Neural crest cell (in vitro differentiated cells): ENCODE measurements at places on chromosomes 5 and 9.

- DNase-seq: no peak
Observed at GRCh38 chr9:134295746-134296250, 30.5 kb upstream of the RXRA start.

DNA sequence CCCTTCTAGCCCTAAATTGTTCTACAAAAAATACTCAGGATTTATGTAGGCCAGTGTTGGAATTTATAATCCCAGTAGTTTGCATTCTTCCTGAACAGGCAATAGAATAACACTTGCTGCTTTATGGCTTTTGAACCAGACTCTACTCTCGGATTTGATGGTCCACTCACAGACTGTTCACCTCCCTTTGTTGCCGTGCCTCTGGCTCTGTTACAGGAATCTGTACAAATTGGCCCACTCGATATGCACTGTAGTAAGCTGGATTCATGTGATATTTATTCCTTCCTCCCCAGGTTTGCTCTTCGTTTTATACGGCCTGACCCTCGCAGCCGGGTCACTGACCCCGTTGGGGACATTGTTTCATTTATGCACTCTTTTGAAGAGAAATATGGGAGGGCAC lies 43.7 kb downstream of the FAF2 start:
- DNase-seq: no peak

GRCh38 chr5:162230348-162230747 lies 162.8 kb downstream of the GABRG2 start:
- no peak for DNase-seq

GRCh38 chr9:32706004-32706724 lies 70.7 kb upstream of the TAF1L start:
- DNase-seq: no peak

- DNase-seq: no peak
Observed at GRCh38 chr9:14366076-14366475, 52.1 kb upstream of the NFIB start.

GRCh38 chr5:173302546-173303155 lies 25.6 kb downstream of the STC2 start:
- no peak for DNase-seq

GRCh38 chr9:35357826-35358225 lies 132.1 kb upstream of the RUSC2 start:
- DNase-seq: no peak

GRCh38 chr5:176899946-176900779 lies 1.0 kb upstream of the HK3 start:
- DNase-seq: no peak

- no peak for DNase-seq
Observed at GRCh38 chr5:6195711-6196358, 182.5 kb downstream of the MED10 start.

GRCh38 chr9:116142706-116143492 lies 10.7 kb upstream of the PAPPA start:
- DNase-seq: no peak

DNA sequence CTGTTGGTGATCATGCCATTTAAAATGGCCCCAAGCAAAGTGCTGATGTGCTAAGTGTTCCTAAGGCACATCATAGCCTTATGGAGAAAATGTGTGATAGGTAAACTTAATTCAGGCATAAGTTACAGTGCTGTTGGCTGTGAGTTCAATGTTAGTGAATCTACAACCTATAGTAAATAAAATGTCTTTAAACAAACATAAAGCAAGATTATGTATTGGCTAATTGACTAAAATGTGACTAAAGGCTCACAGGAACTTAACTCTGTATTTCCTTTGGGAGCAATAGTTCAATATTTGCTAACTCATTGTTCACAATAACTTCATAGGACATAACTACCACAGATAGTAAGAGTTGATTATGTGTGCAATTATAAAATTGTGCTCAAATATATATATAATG lies 49.4 kb upstream of the LRRC19 start:
- DNase-seq: no peak

DNA sequence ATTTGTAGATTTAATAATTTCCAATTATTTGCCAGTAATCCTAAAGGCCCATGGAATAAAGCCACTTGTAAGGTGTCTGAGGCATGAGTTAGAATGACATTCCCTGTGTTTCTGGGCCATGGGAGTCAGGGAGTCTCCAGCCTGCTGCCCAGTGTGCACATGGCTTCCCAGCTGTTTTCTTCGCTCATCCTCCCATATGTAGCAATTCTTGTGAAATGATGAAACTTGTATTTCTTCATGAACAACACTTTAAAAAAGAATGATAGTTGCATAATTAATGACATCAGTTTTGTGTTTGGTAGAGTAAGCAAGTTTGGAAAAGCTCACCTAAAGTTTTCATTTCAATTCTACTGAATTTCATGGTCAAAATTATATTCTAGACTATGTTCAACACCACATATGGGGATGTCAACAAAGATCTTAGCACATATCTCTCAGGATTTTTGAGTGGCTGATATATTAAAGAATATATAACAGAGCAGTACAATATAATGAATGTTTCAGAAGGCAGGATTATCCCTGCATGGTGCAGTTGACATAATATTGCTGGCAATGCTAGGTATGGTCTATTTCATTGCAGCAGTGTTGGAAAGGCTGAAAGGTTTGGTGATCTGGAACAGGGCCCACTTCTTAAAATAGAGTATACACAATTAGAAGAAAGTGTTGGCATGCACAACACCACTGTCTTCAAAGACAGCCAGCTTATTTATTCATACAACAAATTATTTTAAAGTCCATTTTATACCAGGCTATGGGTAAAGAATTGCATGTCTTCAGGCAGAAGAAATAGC lies 44.7 kb downstream of the GRIN3A start:
- no peak for DNase-seq

- no peak for DNase-seq
Observed at GRCh38 chr5:83956386-83956785, 235.7 kb upstream of the HAPLN1 start.

DNA sequence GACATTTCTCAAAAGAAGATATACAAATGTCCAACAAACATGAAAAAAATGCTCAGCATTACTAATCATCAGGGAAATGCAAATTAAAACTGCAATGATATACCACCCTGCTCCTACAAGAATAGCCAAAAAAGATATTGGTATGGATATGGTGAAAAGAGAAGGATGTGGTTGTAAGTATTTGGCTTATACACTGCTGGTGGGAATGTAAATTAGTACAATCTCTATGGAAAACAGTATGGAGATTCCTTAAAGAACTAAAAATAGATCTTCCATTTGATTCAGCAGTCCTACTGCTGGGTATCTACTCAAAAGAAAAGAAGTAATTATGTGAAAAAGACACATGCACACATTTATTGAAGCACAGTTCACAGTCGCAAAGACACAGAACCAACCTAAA lies 67.6 kb upstream of the RUSC2 start:
- DNase-seq: no peak

- DNase-seq: no peak
Observed at GRCh38 chr5:135476615-135477581, 24.7 kb upstream of the TIFAB start.

DNA sequence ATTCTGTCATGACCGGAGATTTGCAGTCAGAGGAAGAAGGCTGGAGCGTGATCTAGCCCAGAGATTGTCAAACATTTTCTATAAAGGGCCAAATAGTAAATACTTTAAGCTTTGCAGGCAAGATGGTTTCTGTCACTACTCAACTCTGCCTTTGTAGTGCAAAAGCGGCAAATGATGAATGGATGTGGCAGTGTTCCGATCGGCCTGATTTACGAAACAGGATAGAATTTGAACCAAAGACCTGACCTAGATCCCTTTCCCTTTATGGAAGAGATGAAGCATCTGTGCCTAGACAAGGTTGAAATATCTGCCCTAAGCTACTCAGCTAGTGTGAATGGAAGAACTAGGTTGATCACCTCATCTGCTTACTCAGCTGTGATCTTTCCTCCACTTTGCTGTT lies 209.5 kb downstream of the YTHDC2 start:
- no peak for DNase-seq

DNA sequence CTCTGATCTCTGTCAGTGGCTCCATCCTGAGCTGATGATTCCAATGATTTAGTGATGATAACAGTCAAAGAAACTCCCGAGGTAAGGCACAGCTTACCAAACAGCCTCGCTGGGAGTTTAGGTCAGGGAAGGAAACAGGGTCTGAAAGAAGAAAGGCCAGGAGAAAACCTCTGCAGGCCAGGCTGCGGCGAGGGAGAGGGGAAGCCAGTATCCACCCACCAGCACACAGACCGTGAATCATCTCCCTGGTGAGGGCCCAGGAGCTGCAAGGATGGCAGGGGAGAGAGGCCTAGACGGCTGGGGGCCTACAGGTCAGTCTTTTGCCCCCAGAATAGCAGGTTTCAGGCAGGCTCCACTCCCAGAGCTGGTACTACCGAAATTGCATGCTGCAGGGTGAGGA lies 590.5 kb downstream of the CCDC171 start:
- no peak for DNase-seq

GRCh38 chr5:107263387-107264018 lies 407.2 kb downstream of the EFNA5 start:
- no peak for DNase-seq

- DNase-seq: no peak
Observed at GRCh38 chr5:133274597-133274935, 222.8 kb downstream of the HSPA4 start.

DNA sequence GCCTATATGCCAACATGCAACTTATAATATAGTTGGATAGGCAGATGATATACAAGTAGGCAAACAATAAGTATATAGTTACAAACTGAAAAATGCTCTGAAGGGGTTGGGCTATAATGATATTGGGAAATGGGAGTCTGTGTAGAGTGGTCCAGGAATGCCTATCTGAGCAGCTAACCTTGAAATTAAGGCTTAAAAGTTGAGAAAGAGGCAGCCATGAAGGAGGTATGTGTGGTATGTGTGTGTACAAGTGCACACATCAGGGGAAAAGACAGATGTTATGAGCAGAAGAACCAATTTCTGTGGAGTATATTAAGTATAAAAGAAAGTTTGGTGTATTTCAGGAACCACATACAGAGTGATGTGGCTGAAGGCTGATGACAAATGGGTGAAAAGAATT lies 154.9 kb upstream of the PAPPA start:
- no peak for DNase-seq

- DNase-seq: no peak
Observed at GRCh38 chr9:106583751-106584150, 279.2 kb upstream of the ZNF462 start.

GRCh38 chr5:81469676-81470075 lies 75.7 kb upstream of the ACOT12 start:
- DNase-seq: no peak

DNA sequence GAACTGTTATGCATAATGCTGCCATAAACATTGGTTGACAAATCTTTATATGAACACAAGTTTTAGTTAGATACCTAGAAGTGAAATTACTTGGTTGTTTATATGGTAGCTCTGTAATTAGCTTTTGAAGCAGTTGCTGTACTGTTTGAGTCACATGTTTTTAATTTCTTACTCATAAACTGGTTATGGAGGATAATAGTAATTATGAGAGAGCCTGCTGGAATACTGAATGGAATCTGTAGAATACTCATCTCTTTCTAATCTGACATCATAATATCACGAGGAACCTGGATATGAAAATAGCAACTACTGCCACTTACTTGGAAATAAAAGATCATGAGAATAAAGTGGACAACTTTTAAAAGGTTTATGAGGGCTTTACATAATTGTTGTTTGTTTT lies 509.2 kb downstream of the CETN3 start:
- no peak for DNase-seq

DNA sequence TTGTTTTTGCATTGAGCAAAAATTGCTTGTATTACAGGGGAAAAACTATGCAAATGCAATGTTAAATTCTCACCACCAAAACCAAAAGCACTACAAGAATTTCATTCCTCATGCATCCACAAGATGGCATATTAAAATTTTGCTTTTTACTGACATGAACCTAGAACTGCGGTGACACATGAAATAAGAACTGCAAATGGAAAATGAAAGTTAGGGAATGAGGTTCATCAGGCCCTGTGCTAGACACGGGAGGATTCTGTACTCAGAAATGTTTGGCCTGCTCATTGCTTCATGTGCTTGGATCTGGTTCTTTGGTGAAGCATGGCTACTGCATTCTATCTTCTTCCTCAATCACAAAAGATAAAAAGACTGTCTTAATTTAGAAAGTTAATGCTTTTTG lies 9.1 kb upstream of the RFK start:
- no peak for DNase-seq

DNA sequence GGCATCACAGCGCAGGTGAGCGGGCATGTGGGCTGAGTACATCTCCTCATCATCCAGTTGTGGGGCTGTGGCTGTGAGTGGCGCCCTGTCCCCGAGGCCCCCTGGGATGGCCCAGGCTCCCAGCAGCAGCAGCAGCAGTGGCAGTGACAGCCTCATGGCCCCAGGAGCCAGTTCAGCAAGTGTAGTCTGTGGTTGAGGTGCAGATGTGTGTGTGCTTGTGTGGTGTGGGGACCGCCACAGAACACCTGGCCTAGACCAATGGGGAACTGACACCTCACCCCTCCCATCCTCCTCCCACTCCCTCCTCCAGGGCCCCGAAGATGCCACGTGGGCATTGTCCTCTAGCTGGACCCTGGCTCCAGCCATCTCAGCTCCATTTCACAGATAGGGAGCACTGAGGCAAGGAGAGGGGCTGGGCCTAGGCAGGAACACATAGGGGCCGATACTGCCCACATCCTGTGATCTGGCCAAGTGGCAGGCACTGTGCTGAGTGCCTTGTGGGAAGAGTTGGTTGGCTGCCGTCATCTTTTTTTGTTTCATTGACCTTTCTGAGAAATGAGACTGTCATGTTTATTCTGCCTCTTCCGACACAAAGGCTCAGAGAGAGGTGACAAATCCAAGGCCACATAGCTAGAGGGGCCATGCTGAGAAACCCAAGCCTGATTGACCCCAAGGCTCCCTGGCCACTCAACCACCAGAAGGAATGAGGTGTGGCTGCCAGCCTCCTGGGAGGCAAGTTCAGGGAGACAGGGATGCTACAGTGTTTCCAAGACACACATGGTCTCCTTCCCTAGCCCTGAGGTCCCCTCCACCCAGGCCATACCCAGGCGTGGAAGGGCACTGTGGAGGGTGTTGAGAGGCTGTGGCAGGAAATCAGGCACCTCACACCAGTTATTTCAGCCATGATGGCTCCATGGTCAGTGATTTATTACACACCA lies at the start of gene MZB1:
MZB1 (minus strand) TSS at position 213 of the 938 bp plus-strand sequence; CDS start at position 156, 57 bp downstream.
- no peak for DNase-seq

- no peak for DNase-seq
Observed at GRCh38 chr5:32508806-32509805, 64.6 kb upstream of the ZFR start.

DNA sequence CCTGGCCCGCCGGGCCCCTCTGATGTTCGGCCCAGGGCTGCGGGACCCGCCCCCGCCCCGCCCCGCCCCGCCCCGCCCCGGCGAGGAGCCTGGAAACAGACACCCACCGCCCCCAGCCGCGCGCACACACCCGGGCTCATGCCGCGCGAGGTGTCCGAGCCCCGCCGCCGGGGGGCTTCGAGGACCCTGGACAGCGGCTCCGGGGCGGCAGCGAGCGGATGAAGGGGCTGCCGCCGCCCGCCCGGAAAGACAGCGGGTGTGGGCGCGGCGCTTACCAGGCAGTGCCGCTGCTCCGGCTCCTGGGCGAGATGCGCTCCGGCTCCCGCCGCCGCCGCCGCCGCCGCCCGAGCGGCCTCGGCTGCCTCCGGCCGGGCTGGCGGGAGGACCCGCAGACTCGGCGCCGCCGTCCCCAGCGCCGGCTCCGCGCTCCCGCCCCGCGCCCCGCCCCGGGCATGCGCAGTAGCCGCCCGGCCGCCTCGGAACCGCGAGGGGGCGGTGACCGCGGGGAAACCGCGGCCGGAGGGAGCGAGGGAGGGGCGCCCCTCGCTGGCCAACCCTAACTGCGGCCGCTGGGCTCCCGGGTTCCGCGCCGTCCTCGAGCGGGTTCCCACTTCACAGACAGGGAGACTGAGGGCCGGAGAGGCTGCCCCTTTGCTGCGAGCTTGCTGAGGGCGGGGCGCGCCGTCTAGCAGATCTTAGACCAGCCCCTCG lies at the start of gene GPRIN1:
GPRIN1 (minus strand) TSS at position 433 of the 711 bp plus-strand sequence. CDS start 10,322 bp downstream, outside the sequence.
- DNase-seq: peak; percentile 70
